ENCODE measurements at places on chromosomes 1 and 21.
A peak's percentile ranks its signal among the peaks of the same experiment; 100 is the strongest.

DNA sequence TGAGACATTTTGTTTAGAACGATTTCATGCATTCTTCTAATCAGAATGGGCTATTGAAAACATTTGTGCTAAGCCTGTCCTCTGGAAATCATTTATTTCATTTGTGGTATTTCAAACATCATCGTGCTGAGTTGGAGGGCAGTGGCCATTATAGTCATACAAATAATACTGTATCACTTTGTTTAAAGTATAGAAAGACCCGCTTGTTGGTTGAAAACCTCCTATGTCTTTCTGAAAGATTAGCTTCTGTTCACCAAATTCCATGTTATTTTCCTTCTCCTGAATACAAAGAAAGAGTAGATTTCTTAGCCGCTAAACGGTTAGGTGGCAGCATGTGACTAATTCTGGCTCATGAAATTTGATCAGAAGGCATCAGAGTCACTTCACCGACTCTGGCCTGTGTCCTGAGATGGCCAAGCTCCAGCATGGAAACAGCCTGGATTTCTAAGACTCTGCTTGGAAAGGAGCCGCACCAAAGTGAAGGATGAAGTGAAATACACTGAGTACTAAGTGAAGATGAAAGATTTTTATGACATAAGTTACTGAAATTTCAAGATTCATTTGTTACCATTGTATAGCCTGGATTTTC is 355.1 kb downstream of the USP25 start:
- DNase-seq: peak; percentile 35

GRCh38 chr1:199698222-199698621 is 329.3 kb upstream of the NR5A2 start:
- no peak for DNase-seq

GRCh38 chr1:242140836-242141235 is 141.9 kb upstream of the MAP1LC3C start:
- DNase-seq: no peak

GRCh38 chr1:145985502-145986439 is 10.6 kb downstream of the TXNIP start:
- peak; percentile 77 for DNase-seq

DNA sequence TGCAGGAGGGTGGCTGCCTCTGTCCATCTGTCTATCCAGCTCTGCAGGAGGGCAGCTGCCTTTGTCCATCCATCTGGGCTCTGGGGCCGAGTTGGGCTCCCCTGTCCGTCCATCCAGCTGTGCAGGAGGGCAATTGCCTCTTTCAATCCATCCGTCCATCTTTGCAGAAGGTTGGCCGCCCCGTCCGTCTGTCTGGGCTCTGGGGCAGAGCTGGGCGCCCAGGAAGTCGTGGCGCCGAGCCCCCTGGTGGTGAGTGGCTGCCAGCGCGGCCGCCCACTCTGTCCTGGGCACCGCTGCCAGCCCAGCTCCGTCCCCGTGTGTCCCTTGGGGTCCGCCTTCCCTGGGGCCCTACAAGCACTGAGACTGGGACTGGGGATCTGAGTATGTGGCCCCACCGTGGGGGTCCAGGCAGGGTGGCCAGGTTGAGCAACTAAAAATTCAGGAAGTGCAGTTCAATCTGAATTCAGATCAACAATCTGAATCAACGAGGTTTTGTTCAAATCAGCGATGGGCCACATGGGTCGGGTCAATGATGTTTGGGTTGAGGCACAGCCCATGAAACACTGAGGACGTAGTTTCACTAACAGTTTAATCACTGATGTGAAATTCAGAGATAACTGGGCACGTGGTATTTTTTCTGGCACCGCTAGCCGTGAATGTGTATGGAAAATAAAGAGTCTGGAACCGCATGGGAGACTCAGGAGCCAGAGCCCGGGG is 99.1 kb upstream of the ACTRT2 start:
- DNase-seq: no peak

DNA sequence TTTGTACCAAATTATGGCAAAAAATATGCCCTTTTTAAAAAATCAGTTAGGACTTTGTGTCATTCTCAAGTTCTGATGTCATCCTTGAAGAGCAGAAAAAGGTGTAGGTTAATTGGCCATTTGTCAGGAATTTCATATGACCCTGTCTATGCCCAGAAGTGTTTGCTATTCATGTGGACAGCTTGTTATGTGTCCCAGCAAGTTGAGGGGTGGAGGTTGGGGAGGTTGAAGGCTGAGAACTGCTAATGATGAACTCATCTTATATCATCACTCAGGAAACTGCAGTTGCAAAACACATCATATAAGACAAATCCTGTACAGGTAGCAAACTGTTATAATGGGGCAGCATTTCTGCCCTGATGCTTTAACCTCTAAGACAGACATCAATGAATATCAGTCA is 106.5 kb downstream of the PHTF1 start:
- DNase-seq: no peak

GRCh38 chr1:48750109-48750508 is 26.6 kb downstream of the BEND5 start:
- no peak for DNase-seq

DNA sequence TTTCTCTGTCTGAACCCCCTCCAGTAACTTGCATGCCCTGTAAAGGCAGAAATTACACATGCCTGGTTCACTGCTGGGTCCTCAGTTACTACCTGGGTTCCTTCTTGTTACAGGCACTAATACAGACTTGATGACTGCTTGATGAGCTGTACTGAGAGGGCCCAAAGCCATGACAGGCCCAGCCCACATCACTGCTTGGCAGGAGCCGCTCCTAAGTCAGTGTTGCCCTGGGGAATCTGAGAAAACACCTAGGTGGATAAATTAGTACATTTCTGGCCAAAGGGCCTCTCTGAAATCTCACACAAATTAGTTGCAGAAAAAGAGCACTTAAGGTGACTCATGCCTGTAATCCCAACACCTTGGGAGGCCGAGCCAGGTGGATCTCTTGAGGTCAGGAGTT is 37.8 kb upstream of the IRF2BP2 start:
- no peak for DNase-seq

DNA sequence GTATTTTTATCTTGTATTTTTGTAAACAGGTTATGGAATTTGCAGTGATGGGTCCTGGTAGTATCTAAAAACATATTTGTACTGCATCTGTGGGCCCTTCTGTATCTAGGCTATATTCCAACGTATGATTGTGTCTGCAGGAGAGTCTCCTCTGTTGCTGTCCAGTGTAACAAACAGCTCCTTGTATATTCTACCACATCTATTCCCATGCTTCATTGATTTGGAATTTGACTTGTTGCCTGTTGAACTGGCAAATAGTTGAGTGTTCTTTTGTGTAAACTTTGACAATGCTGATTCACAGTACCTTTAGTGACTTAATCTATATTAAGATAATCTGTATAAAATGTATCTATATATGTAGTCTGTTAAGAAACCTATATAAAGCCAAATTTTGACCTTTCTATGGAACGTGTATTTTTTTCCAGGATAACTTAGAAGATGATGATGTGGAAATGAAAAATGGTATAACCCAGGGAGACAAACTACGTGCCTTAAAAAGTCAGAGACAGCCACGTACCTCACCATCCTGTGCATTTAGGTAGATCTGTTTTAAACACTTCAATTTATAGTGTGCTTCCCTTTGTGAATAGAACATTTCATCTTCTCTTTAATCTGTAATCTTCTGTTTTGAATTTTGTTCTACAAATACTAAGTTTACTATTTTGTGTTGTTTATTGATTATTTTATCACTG is 43.4 kb upstream of the GPR88 start:
- DNase-seq: peak; percentile 15

GRCh38 chr1:1906185-1907097 is 8.6 kb upstream of the CALML6 start:
- peak; percentile 65 for DNase-seq

GRCh38 chr1:241682921-241683320 is 30.8 kb downstream of the WDR64 start:
- no peak for DNase-seq

- peak; percentile 14 for DNase-seq
Observed at GRCh38 chr1:33512226-33513011, 40.0 kb downstream of the ZSCAN20 start.

DNA sequence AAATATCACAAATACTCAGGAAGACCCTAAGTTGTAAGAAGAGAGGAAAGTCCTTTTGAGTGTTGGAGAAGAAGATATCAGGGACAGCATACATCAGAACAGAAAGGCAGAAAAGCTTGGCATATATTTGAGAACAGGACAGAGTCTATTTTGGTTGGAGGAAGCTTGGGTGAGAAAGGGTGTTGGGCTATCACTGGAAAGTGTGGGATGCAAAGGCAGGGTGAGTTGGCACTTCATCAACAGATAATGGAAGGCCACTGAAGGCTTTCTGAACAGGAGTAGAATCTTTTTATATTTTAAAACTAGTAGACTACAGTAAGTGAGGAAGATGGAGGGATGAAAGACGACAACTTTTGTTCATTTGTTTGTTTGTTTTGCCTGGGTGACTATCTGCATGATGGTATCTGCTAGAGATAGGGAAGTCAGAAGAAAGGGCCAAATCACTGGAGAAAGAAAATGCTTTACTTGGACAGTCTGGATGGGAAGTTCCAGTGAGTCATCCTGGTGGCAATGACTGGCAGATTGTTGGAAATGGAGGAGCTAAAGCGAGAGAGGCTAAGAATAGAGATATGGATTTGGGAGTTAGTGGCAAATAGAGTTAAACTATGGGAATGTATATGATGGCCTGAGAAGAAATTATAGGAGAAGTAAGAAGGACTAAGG is 33.7 kb upstream of the KCNA2 start:
- no peak for DNase-seq

GRCh38 chr1:162632698-162633080 is 425 bp downstream of the DDR2 start:
- peak; percentile 30 for DNase-seq

- peak; percentile 43 for DNase-seq
Observed at GRCh38 chr1:15153842-15154479, 414 bp downstream of the TMEM51 start.

GRCh38 chr1:201038186-201038876 is 14.8 kb upstream of the KIF21B start:
- no peak for DNase-seq

- no peak for DNase-seq
Observed at GRCh38 chr21:42406201-42406621, 2.5 kb downstream of the UBASH3A start.

DNA sequence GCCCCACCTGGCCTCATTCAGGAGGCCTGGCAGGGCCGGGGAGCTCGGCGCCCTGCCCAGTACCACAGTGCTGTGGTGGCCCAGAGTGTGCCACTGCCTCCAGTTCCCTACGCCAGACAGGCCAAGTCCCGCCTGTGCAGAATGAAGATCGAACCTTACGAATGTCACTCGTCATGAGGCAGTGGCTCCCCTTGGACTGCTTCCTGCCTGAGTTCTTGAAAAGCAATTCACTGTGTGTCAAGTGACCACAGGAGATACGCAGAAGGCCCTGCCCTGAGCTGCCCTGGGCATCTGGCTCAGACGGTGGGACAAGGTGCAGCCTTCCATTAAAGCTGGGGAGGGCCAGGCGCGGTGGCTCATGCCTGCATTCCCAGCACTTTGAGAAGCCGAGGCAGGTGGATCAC is 49.6 kb upstream of the LRP8 start:
- no peak for DNase-seq

- DNase-seq: no peak
Observed at GRCh38 chr1:68409426-68409825, 40.3 kb downstream of the RPE65 start.

DNA sequence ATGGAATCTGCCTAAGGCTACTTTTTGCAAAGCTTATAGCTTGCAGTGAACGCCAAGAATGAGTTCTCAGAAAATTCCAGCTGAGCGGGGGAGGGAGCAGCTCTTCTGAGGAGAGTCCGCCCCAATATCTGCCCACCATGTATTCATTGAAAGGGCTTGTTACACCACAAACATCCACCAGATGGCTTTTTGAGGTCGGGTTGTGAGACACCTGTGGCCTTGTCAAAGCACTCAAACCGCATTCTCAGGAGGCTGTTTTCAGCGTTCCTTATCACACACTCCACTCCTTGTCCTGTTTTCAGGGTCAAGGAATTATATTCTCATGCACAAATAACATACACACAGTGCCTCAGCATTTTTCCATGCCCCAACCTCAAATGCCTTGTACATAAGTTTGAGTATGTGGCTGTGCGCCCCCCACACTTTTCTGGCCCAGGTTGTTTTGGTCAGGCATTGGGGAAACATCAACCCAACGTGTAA is 3.9 kb upstream of the C4BPB start:
- peak; percentile 58 for DNase-seq

GRCh38 chr21:29961291-29962027 is 21.7 kb upstream of the GRIK1 start:
- DNase-seq: no peak

GRCh38 chr1:205373022-205373797 is 16.5 kb upstream of the KLHDC8A start:
- no peak for DNase-seq

DNA sequence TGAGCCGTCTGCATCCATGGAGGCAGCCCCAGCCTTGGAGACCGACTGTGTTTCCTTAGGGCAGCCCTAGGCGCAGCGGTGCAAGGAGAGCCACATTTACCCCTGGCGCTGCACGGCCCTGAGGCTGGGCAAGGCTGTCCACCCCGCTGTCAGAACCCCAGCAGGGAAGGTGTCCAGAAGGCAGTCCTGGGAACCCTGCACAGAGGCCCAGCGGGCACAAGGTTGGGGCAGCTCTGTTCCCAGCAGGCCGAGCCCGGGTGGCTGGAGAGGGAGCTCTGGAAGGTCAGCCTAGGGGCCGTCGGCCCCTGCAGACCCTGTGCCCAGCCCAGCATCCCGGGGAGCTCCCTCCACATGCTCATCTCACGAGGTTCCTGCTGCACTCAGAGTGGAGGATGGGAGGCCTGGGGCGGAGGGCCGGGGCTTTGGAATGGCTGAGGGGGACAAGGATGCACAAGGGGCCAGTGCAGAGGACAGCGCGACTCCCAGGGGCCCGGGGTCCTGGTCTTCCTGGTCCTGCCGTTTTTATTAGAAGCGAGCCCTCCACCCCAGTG is 19.9 kb upstream of the SAMD11 start:
- no peak for DNase-seq

DNA sequence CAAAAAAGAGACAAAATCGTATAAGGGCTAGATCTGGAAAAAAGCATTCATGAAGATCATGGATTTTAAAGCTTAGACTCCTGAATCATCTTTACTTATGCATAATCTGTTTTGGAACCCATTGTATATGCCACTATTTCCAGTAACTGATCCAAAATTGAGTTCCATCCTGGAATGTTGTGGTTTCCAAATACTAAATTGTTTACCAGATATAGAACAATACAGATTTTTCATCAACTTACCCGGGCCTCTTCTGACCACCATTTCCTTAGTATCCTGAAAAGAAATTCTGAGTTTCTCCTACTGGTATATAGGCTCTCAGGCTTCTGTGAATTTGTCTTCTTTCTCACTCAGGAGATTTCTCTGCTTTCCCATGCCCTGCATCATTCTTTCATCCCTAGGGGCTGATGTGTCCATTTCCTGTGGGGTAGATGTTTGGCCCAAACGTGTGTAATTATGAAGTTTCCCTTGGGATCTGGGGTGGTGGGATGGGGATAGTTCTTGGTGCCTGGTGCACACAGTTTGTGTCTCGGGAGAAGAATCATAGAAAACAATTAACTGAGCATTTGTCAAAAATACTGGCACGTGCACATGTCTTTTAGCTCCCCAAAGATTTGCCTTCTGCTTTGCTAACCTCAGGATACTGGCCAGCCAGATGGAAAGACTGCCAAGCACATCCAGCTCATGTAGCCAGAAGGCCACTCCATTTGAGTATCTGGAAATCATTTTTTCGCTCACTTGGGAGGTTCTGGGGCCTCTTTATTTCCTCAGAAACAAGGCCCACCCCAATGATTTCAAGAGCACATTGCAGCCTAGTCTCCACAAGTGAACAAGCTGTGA is 127.8 kb downstream of the NTMT2 start:
- peak; percentile 59 for DNase-seq

GRCh38 chr1:207824691-207825408 is 73.0 kb downstream of the CD46 start:
- no peak for DNase-seq

GRCh38 chr21:36010801-36011200 is 49.5 kb downstream of the SETD4 start:
- DNase-seq: no peak

Measured in fibroblast of skin of right biceps (primary cell).